Right ventricle myocardium superior (tissue), 1 donor: ENCODE measurements at places on chromosomes 12 and 14. TPM values are rescaled to one million over a fixed set of nuclear protein-coding genes. Genes with fewer than 3 reads are reported as not detected.

DNA sequence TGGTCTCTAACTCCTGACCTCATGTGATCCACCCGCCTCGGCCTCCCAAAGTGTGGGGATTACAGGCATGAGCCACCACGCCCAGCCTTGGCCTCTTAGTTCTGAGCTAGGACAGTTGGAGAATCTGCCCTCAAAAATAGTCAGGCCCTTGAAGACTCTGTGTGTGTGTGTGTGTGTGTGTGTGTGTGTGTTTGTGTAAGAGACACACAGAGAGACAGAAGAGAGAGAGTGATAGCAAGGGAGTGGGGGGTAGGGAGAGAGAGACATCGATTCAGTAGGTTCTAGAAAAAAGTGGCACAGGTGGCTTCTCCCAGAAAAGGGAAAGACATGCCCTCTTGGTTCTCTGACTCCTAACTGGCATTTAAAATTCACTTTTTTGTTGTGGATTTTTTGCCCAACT, 5.4 kb downstream of the HNF1A start:
- DNase-seq: no peak

GPR84 gene
- total RNA-seq: not detected

GRCh38 chr12:48002773-48003218, 1.5 kb downstream of the COL2A1 start:
- peak; percentile 67 for DNase-seq

NEUROD4 gene
- total RNA-seq: not detected

RASSF9 gene
- 4.5 TPM for total RNA-seq

DNA sequence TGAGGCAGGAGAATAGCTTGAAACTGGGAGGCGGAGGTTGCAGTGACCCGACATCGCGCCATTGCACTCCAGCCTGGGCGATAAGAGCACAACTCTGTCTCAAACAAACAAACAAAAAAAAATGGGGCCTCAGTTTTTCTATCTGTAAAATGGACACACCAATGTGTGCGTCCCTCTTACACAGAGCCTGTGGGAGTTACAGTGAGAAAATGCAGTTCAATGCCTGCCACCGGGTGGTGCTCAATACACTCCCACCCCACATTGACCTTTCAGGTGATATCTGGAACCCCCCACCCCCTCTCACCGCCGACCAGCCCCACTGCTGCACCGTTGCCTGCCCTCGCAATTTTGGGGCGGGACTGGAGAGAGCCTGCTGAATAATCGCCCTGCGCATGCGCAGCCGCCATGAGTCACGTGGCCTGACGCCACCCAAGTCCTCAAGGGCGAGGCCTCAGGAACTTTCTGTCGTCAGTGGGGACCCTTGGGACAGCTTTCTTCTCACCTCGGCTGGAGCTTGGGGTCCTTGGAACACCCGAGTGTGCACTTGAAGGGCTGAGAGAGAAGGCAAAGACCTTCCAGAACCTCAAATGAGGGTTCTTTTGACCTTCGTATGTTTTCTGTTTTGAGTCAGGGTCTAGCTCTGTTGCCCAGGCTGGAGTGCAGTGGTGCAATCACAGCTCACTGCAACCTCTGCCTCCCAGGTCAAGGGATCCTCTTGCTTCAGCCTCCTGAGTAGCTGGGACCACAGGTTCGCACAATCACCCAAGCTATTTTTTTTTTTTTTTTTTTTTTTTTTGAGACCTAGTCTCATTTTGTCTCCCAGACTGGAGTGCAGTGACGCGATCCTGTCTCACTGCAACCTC, 14.6 kb upstream of the CABP1 start:
- no peak for DNase-seq

RPL10L gene
- total RNA-seq: not detected

GRCh38 chr12:2414810-2415567, 362.2 kb downstream of the CACNA1C start:
- no peak for DNase-seq

DNA sequence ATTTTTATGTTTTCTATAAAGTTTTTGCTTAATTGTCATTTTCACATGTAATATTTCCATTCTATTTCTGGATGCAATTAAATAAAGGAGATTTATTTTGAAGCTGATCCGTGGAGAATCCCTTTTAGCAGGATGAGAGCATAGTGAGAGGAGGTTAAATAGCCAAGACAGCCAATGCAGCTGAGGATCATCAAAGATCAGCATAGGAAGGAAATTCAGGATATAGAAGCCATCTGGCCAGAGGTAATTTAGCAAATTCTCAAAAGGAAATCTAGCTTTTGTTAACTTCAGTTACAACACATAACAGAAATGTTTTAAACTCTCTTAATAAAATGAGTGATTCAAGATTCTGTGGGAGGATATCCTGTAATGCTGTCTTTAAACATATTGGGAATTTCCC, 122.8 kb upstream of the PDE3A start:
- no peak for DNase-seq

DNA sequence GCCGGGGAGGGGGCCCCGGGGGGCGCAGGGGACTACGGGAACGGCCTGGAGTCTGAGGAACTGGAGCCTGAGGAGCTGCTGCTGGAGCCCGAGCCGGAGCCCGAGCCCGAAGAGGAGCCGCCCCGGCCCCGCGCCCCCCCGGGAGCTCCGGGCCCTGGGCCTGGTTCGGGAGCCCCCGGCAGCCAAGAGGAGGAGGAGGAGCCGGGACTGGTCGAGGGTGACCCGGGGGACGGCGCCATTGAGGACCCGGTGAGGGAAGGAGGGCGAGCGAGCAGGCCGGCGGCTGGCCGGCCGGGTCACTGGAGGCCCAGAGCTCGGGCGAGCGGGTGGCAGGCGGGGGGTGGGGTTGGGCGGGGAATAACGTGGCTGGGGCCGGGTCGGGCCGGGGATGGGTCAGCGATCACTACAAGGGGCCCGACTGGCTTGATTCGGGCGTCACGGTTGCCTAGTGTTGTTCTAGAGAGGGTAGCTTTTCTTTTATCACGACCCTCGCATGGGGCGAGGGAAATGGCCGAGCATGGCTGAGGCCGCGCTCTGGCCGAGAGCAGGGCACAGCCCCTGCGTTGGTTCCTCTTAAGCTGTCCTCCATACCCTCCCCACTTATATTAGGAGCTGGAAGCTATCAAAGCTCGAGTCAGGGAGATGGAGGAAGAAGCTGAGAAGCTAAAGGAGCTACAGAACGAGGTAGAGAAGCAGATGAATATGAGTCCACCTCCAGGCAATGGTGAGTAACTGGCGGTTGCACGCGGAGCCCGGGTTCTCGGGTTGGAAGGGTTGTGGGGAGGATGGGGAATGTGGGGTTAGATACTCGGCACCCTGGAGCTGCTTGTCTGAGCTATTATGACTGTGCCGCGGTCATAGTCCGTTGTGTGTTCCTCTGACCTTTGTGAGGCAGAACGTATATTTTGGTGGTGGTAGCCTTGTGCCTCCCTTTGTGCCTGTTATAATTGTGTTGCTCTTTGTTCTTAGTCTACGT, 603 bp downstream of the PABPN1 start:
- peak; percentile 62 for DNase-seq

TMEM119 gene
- total RNA-seq: 0.54 TPM

GRCh38 chr12:49456131-49456679, 82.6 kb upstream of the KCNH3 start:
- no peak for DNase-seq

GRCh38 chr14:59482541-59483331, 1.5 kb downstream of the L3HYPDH start:
- DNase-seq: no peak

GRCh38 chr14:59424341-59425071, 40.7 kb downstream of the GPR135 start:
- peak; percentile 82 for DNase-seq

DNA sequence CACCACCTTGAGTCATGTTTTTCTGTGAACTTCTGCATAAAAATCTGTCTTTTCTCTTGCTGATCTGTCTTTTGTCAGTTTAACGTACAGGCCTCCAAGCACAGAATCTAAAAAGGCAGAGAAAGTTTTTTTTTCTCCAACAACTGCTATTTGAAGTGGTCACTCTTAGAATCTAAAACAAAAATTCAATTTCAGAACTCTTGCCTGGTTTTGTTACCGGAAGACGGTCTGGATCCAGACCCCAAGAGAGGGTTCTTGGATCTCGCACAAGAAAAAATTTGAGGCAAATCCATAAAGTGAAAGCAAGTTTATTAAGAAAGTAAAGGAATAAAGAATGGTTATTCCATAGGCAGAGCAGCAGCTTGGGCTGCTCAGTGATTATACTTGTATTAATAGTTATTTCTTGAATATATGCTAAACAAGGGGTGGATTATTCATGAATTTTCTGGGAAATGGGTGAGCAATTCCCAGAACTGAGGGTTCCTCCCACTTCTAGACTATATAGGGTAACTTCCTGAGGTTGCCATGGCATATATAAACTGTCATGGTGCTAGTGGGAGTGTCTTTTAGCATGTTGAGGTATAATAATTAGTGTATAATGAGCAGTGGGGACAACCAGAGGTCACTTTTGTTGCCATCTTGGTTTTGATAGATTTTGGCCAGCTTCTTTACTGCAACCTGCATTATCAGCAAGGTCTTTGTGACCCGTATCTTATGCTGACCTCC, 150.0 kb upstream of the PLEKHA5 start:
- no peak for DNase-seq

- DNase-seq: peak; percentile 59
Observed at GRCh38 chr14:55125403-55125802, 3.6 kb upstream of the LGALS3 start.

DNA sequence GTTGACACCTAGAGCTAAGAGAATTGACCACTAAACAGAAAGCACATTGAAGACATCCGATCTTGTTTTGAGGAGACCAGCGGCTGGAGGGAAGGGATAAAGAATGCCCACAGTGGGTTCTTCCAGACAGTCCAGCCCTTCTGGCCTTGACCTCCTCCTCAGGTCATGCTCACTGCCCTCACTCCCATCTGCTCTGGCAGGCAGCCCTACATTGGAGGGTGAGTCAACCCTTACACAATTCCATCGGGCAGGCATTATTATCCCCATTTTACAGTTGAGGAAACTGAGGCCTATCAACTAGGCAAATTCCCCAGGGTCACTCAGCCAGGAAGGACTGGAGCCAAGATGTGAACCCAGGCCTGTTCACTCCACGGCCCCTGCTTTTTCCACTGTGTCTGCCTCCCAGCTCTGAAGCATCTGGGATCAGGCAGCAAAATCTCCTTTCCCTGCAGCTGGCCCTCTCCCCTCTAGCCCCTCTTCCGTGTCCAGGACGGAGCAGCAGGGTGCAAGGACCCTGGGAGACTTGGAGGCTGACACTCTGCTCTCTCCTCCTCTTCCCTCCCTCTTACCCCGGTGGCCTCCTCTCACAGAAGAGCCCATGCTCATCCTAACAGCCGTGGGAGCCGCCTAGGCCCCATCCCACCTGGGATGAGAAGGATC, 5.3 kb downstream of the SCNN1A start:
- DNase-seq: no peak

SOAT2 gene
- total RNA-seq: not detected

GRCh38 chr12:92745856-92746550, 43.2 kb downstream of the PLEKHG7 start:
- peak; percentile 89 for DNase-seq

DNA sequence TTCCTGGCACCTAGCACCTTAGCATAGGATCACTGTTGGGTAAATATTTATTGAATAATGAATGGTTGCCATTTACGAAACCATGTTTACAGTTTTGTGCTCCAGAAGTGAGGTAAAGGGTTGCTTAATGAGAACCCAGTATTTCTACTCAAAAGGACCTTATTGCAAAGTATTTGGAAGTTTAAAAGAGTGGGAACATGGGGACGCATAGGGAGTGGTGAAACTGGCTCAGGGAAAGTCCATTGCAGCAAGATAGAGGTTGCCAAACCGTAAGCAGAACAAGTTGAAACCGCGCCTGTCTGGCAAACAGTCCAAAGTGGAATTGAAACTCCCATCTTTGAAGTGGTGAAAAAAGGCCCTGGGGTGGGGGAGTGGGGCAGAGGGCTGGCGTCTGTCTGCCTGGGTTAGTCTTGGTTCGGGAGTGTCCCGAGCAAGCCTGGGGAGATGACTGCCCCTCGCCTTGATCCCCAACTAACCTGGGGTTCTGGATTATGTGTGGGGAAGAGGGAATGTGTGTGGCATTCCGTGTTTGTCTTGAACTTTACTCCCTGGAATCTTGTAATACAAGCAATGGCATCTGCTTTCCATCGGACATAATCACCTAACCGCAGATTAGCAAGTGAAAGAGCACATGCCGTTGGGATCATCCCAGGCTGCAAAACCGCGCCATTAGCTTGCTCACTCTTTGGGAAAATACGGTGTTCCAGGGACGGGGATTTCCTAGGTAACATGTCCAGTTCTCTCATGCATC, 7.2 kb downstream of the ALDH2 start:
- peak; percentile 78 for DNase-seq

DNA sequence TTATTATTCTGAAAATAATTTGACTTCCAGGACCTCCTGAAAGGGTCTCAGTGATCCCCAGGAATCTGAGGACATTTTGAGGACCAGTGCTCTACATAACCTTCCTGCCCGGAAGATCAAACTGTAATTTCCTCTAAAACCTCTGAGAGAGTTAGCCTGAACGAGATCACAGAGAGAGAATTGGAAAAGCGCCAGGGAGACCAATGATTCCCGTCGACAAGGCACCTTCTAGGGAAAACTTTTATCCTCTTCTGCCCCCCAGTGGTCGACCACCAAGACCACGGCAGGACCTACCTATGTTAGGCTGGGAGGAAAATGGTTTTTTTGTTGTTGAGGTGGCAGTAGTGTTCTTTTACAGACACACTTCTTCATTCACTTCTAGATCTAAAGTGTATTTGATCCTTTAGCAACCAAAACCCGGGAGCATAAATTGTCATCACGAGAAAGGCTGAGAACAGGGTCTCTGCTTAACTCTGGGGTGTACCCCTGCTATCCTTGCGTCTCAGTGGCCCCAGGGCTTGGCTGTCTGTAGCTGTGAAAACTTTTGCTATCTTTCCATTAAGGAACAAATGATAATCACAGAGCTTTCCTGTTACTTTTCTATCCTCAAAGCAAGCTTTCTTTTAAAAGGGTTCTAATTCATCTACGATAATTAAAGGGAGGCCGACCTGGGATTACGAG, 62.9 kb upstream of the NID2 start:
- DNase-seq: peak; percentile 72

GRCh38 chr12:40393026-40393425, 168.2 kb downstream of the LRRK2 start:
- no peak for DNase-seq

GRCh38 chr12:23350808-23351207, 598.7 kb downstream of the SOX5 start:
- DNase-seq: no peak

GRCh38 chr12:69328426-69328825, 19.8 kb upstream of the LYZ start:
- no peak for DNase-seq

PTPRB gene
- 34.6 TPM for total RNA-seq

GRCh38 chr12:1373901-1374735, 220.3 kb downstream of the FBXL14 start:
- DNase-seq: no peak

GRCh38 chr12:70190262-70191010, 52.8 kb upstream of the CNOT2 start:
- DNase-seq: no peak

GRCh38 chr12:111840807-111841206, 1.2 kb upstream of the MAPKAPK5 start:
- DNase-seq: no peak

DNA sequence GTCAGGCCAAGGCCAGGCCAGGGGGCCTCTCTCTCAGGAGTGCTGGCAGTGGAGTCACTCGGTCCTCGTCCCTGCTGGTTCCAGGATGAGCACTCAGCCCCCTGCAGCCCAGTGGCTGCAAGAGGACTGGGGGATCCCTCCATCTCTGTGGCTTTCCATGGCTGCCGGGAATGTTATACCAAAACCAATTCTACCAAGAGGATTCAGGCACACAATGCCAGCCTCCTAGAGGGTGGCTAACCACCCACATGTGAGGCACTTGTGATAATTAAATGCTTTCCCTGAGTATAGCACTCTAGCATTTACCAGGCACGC, 21.9 kb downstream of the ASB2 start:
- no peak for DNase-seq
